ENCODE measurements at places on chromosomes 4 and X. TPM values are rescaled to one million over a fixed set of nuclear protein-coding genes. Genes with fewer than 3 reads are reported as not detected.

The PF4V1 gene
- total RNA-seq: not detected

DNA sequence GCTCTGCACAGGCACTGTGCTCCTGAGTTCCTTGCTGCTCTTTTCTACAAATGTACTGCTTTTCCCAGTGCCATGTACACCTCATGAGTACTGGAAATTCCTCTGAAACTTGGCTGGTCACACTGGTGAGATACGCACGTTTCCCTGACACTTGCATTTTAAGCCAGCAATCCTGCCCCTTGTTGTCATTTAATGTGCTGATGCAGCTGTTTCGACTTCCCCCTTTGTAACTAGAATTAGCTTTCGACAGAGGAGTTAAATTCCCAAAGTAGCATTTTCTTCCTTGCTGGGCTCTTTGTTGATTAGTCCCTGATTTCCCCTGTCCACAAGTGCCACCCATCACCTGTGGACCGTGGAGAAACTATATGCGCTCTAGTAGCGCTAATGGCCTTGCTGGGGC, 77.5 kb downstream of the IQCM start:
- ATAC-seq: no peak

DNA sequence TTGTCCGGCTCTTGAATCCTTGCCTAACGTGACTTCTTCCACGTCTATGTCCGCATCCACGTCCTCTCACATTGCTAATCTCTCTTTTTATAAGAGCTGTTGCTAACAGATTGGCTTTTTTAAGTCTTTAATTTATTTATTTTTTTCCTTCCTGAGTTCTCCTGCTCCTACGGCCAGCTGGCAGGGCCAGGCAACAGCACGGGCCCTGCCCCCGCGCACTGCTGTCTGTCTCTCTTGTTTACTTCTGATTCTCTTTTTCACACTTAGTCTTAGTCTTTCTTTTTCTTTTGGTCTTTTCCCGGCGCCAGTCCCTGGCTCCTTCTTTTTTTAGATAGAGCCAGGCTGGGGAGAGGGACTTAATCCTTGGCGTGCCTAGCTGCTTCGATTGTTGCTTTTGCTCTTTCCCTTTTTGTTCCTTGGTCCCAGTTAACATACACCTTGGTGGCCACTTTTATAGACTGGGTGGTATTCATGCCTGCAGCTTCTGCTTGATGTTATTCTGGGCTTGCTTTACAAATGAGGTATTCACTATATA, 53.2 kb upstream of the RBMX start:
- ATAC-seq: no peak

DNA sequence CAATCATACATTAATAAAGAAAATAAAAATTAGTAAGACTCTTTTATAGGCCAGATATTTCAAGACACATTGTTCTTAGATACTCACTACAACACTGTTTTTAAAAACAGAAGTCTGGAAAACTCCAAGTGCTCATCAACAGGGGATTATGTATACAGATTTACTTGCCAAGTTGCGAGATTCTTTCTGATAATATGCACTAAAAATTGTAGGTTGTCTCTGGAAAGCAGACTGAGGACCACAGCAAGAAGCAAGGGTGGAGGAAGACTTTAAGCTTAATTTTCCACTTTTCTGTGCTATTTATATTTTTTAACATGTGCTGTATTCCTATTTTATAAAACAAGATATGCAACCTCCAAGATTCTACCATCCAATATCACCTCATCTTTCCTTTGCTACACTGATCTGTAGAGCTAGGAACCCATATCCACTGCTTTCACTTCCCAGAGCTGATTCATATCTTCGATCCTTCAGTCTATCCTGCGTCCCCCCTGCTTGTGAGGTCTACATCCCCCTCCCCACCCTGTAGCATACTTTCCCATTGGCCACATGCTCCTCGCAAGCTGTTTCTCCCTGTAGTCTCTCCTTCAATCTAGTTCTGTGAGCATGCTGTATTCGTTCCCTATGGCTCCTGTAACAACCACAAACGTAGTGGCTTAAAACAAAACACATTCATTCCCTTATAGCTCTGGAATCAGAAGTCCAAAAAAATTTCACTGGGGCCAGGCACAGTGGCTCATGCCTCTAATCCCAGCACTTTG, 15.7 kb downstream of the SOD3 start:
- no peak for ATAC-seq

DNA sequence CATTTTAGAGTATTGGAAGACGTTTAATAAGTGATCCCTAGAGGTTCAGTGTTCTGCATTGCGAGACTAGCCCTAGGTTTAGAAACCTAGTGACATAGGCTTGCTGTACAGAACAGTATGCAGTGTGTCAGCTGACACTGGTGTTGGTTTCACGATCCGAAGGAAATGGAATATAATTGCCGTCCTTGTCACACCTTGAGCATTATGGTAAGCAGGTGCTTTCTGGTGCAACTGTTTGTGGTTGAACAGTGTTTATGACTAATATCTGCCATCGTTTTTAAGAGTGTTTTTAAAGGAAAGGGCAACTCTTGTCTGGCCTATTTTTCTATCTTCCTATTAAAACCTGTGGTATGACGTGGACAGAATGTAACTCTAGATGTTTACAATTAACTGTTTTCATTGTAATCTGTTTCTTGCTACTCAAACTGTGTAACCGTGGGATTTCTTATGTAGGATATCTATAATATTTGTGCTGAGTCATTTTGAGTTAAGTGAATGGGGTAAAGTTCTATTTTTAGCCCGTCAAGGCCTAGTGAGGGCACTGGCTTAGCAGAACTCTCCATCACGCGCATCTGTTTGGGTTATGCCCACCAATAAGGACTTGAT, 53.8 kb upstream of the TBC1D14 start:
- no peak for ATAC-seq

DNA sequence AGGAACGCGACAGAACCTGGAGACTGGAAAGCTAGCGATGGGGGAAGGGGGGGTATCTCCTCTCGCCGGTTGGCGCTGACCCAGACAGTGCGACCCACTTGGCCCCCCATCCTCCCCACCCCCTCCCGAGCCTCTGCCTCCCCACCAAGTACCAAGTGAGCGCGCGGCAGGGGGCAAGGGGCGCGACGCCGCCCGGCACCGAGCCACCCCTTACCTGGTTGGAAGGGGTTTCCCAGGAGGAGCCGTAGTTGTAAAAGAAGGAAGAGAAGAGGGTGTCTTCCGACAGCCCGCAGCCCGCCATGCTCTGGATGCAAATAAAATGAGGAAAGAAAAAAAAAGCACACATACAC, 112.2 kb downstream of the DHX15 start:
- ATAC-seq: no peak

DNA sequence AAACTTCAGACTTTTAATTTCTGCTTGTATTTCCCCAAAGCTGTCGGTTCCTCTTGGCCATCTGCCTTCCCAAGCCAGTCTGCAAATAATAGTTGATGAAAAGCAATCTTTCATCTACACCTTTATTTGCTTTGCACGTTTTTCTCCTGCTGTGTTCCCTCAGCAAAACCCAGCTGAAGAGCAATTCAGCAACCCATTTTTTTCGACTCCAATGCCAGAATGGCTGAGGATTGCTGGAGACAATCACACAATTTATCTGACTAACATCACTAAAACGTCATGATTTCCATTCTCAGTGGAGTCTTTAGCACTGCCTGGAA, 94.3 kb downstream of the GPRIN3 start:
- ATAC-seq: no peak
